ENCODE measurements at places on chromosomes 4 and X.

- DNase-seq, result no peak
Measured at GRCh38 chrX:79231662-79232061, 87.2 kb downstream of the GPR174 start.

GRCh38 chr4:163816494-163816893 is 322.0 kb downstream of the TMA16 start:
- DNase-seq, result no peak

- no peak for DNase-seq
Measured at GRCh38 chr4:148072789-148073188, 340.9 kb downstream of the ARHGAP10 start.

- peak; percentile 37 for DNase-seq
Measured at GRCh38 chr4:154618708-154619315, 6.4 kb upstream of the FGG start.

DNA sequence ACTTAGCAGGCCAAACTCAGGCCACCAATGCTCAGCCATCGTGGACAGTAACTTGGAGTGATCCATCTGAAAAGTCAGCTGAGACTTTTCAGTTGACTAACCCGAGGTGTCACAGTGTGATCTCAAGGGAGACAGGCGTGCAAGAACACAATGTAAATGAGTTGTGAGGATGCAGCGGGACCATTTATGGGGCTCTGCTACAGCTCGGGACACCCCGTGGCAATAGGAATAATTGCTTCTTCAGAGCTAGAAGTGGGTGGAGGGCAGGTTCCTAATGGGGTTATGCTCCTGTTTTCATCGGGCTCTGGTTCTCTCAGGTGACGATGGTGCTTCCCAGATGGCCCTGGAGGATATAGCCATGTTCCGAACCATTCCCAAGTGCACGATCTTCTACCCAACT is 27.3 kb downstream of the TKTL1 start:
- no peak for DNase-seq

DNA sequence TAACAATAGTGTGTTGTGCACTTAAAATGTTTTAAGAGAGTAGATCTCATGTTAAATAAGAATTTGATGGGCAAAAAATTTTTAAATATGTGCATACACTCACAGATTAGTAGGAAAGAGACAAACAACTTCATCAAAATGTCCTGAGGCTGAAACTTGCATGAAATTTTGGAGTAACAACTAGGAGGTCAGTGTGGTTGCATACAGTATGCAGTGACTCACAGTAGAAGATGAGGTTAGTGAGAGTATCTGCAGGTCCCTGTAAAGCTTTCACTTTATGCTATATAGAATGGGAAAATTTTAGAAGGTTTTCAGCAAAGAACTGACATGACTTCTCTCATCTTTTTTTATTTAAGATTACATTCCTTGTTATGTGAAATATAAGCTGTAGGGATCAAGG is 453.1 kb upstream of the KLHL4 start:
- DNase-seq, result no peak

DNA sequence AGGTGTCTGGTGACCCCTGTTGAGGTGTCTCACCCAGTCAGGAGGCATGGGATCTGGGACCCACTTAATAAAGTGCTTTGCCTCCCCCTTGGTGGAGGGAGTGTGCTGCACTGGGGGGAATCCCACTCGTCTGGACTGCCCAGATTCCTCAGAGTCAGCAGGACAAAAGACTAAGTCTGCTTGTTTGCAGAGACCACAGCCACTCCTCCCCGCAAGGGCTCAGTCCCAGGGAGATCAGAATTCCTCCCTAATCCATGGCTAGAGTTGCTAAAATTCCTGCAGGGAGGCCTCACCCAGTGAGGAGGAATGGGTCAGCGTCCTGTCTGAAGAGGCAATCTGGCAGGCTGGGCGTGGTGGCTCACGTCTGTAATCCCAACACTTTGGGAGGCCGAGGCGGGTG is 442.2 kb downstream of the PABPC4L start:
- no peak for DNase-seq

DNA sequence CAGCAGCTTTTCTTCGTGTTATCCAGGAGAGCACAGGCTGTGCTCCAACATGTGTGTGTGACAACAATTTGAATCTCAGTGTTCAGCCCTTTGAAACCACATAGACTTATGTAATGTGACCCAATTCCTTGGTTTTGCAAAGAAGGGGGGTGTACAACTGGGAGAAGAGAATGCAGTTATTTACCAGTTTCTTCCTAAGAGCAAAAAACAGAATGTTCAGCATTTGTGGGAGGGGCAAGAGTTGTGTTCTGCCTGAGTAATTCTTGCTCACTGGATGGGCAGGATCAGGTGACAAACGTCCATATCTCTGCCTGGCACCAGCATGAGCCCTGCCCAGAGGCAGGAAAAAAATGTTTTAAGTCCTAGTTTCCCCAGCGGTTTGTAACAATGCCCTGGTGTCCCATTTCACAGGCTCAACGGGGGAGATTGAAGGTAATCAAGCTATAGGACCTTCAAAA is 72.0 kb downstream of the PRPS1 start:
- peak; percentile 37 for DNase-seq

GRCh38 chrX:40244980-40245379 is 147.2 kb upstream of the BCOR start:
- peak; percentile 60 for DNase-seq

DNA sequence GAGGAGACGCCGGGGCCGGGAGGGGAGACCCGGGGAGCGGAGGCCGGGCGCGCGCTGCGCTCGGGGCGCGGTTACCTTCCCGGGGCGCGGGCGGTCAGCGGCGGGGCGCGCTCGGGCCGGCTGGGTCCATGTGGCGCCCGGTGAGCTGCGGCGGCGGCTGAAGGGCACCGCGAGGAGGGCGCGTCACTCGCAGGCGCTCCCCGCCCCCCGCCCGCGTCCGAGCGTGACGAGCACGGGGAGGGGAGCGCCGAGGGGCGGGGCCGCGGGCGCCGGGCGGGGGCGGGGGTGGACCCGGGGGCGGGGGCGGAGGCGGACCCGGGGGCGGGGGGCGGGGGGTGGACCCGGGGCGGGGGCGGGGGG is at the start of gene CPLX1:
CPLX1 (minus strand) TSS at position 159 of the 360 bp plus-strand sequence. CDS start 1,607 bp downstream, outside the sequence.
- DNase-seq, result peak; percentile 59

- DNase-seq, result no peak
Measured at GRCh38 chr4:188154668-188155405, 15.6 kb downstream of the TRIML1 start.
